ENCODE measurements at places on chromosomes 7 and 10.

DNA sequence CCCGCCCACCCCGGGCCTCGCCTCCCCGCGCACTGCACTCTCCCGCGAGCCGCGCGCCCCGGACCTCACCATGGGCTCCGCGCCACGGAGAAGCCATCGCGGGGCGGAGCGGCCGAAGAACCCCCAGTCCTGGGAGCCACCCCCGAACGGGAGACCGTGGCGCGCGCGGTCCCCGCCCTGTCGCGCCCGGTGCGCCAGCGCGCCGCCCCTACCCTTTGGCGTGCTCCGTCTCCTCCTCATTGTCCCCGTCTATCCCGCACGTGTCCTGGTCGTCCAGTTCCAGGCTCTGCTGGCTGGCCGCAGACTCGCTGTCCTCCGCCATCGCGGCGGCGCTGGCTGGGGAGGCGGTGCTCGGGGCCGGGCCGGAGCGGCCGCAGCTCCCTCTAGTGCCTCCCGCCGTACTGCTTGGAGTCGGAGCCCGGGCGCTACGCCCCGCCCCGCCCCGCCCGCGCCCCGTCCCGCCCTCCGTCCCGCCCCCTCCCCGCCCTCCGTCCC, at the start of gene NMT2:
TSS of gene NMT2 (minus strand) at position 403 of the 495 bp plus-strand sequence. CDS start at position 322, 81 bp downstream.
- H3K4me1 ChIP-seq = peaks cover 27% of the 10 kb centered on the region
- peak; percentile 91 for DNase-seq
- peak within 1 kb of the TSS; percentile 30 for H3K4me3 ChIP-seq
- no peaks in the 10 kb centered on the region for H3K27me3 ChIP-seq

- no peaks in the 10 kb centered on the region for H3K27me3 ChIP-seq
- no peak for DNase-seq
- H3K36me3 ChIP-seq = no peaks in the 10 kb centered on the region
- H3K4me3 ChIP-seq = no peak overlapping the region
Measured at GRCh38 chr10:75287697-75288096, 51.9 kb upstream of the COMTD1 start.

DNA sequence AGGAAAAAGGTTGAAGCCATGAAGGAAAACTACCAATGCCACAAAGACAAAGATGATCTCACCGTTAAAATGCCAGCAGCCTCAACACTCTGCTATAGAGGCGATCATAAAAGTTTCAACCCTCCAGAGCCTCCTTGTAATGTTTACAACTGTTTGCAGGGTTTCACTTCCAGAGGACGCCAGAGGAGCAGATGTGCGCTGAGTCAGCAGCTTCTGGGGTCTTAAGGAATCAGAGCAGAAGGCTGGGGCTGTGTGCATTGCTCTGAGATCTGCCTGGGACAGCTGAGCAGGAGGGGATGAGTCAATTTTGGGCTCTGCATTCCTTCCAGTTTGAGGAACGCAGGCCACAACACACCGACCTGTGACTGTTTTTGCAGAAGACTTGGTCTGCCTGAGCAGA, 98.3 kb downstream of the TMEM130 start:
- peak; percentile 37 for DNase-seq
- H3K4me3 ChIP-seq = no peak overlapping the region
- H3K4me1 ChIP-seq = peaks cover 11% of the 10 kb centered on the region
- H3K36me3 ChIP-seq = no peaks in the 10 kb centered on the region

DNA sequence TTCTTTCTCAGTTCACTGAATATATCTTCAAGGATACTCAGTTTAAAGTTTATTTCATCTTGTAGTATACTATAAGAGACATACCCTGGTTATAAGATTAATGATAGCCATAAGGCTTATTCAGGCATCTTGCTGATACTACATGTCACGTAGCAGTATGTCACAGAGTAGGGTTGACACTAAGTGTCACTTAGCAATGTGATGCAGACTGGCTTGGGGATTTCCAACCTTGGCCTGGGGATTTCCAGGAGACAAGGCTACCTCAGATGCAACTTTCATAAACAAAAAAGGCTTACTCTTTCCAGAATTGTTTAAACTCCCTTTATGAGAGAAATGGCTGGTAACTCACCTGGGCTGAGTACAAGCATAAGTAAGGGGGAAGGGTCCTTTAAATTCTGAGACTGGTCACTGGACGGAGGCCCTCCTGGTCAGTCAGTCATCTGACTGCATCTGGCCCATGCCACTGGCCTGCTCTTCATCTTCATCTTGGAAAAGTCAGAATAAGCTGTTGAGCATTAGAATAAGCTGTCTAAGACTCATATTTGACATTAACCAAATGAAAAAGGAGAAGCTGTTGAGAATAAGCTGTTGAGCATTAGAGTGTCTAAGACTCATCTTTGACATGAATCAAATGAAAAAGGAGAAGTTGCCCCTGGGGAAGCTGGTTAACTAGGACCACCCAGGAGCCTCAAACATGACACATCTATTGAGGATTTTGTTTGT, 9.5 kb downstream of the SLC13A1 start:
- no peaks in the 10 kb centered on the region for H3K4me1 ChIP-seq
- no peak overlapping the region for H3K4me3 ChIP-seq
- no peaks in the 10 kb centered on the region for H3K36me3 ChIP-seq
- no peak for DNase-seq

- DNase-seq = no peak
- no peaks in the 10 kb centered on the region for H3K36me3 ChIP-seq
- no peak overlapping the region for H3K4me3 ChIP-seq
Measured at GRCh38 chr10:91694170-91694794, 61.4 kb upstream of the PPP1R3C start.

GRCh38 chr10:86968994-86969355, 693 bp downstream of the ADIRF start:
- no peaks in the 10 kb centered on the region for H3K36me3 ChIP-seq
- no peak overlapping the region for H3K4me3 ChIP-seq
- no peak overlapping the region for H3K27ac ChIP-seq
- DNase-seq = peak; percentile 26
- no peaks in the 10 kb centered on the region for H3K27me3 ChIP-seq

- peaks cover 62% of the 10 kb centered on the region for H3K36me3 ChIP-seq
- no peak for DNase-seq
- H3K4me3 ChIP-seq = no peak overlapping the region
- no peaks in the 10 kb centered on the region for H3K27me3 ChIP-seq
Measured at GRCh38 chr10:93337309-93337721, 144.8 kb downstream of the MYOF start.

DNA sequence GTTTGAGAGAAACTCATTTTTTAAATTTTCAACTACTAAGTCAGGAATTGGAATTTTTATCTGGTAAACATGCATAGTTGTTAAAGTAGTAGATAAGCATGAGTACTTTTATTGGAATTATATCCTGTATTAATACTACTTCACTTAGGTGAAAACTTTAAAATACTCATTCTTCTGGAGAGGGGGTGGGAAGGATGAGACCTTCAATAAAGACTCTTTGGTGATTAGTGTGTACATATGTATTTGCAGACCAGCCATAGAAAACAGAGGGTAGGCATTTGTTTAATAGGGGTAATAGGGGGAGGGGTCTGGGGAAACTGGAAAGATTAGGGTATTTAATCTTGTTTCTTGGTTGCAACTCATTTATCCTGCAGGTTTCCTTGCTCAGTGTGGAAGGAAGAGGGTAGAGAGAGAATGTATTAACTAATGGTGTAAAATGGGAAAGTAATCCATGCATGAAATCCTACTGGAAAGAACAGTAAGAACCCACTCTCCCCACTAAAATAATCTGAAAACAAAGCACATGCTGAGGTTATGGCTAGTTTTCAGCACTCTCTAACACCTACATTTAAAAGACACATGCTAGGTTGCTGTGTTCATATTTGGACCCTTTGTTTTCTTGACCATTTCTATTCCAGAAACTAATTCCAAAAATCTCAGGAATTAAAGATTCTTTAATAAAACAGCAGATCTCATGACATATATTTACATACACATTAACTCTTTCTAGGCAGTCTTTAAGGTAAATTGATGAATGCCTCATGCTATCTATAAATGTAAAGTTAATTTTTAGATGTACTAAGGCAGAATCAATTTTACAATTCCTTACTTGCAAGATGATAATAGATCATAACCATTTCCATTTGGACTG, 6.2 kb upstream of the IGF2BP3 start:
- no peak overlapping the region for H3K27ac ChIP-seq
- peaks cover 9% of the 10 kb centered on the region for H3K4me1 ChIP-seq
- H3K4me3 ChIP-seq = no peak overlapping the region
- DNase-seq = no peak

DNA sequence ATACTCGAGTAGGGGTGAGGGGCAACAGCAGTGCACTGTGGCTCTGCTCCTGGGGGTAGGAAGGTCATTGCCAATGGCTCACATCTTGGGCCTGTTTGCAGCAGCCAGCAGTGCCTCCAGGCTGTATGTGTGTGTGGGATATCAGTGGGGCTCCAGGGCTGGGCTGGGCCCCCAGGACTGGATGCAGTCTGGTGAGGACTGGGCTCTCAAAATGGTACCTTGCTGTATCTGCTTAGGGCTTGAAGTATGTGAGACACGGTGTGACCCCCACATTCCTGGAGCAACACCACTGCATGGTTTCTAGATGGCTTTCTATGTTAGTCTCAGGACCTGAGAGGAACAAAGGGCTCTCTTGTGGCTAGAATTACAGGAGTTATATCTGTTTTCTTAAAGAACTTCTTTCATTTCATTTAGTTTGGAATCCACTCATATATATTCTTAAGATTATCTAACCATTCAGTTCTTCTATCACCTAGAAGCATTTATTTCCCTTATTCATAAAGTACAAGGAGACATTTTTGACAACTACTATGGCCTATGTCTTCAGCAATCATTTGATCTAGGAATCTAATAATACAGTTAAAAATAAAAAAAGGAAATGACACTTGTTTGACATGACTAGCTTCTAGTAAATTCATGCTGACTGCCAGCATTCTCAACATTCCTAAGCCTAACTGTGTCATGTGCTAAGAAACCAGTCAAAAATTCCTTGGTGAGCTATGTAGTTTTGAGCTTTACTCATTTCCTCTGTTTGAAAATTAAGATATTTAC, 443.2 kb upstream of the SEMA3A start:
- no peaks in the 10 kb centered on the region for H3K36me3 ChIP-seq
- H3K4me1 ChIP-seq = no peaks in the 10 kb centered on the region
- no peaks in the 10 kb centered on the region for H3K27me3 ChIP-seq

DNA sequence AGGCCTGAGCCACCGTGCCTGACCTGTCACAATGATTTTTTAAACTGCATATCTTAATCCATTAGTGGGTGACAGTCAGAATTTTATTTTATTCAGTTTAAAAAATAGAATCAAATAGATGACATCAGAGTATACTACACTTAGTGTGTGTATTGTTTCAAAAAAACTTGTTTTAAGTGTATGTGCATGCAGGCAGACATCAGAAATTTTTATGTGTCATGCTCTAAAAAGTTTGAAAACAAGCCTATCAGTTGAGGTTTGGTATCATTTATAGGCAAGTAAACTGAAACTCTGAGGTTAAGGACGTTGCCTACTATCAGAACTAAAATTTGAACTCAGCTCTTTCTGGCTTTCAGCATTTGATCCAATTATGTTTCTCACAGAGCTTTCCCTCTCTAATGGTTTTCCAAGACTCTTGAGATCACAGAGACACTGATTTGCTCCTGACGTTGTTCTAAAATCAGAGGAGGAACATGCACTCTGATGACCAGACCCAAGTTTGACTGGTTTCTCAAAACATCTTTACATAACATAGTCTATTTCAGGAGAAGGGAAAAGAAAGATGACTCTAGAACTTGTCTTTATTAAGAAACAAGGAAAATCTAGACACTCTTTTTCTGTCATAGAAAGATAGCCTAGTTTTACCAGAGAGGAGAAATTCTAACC, 188.6 kb downstream of the AUTS2 start:
- no peak for DNase-seq
- H3K36me3 ChIP-seq = no peaks in the 10 kb centered on the region
- no peak overlapping the region for H3K27ac ChIP-seq
- no peaks in the 10 kb centered on the region for H3K27me3 ChIP-seq
- H3K4me3 ChIP-seq = no peak overlapping the region

DNA sequence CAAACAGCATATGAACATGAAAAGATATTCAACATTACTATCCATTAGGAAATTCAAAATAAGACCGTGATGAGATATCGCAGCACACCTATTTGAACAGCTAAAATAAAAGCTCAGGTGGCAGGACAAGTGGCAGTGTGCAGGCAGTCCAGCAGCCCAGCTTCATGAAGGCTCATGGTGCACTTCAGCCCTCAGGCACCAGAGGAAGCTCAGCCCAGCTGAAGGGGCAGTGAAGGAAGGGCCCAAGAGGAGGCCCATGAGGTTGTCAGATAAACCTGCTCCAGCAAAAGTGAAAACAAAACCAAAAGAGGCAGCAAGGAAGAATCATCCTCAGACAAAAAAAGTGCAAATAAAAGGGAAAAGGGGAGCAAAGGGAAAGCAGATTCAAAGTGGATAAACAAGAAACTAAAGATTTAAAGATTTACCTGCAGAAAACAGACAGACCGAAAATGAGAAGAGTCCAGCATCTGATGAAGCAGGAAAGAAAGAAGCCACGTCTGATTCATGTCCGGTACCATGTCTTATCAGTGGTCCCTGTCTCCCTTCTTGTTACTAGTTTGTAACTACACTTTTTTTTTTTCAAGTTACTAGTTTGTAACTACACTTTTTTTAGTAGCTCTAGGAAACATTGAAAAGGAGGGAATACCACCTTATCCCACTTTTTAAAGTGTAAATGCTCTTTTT, 15.0 kb upstream of the FAM24B start:
- H3K36me3 ChIP-seq = no peaks in the 10 kb centered on the region
- no peaks in the 10 kb centered on the region for H3K4me1 ChIP-seq
- no peaks in the 10 kb centered on the region for H3K27me3 ChIP-seq
- H3K4me3 ChIP-seq = no peak overlapping the region

Measured in adrenal gland (tissue), 19 donors.